ENCODE measurements at places on chromosomes 16 and 17.

DNA sequence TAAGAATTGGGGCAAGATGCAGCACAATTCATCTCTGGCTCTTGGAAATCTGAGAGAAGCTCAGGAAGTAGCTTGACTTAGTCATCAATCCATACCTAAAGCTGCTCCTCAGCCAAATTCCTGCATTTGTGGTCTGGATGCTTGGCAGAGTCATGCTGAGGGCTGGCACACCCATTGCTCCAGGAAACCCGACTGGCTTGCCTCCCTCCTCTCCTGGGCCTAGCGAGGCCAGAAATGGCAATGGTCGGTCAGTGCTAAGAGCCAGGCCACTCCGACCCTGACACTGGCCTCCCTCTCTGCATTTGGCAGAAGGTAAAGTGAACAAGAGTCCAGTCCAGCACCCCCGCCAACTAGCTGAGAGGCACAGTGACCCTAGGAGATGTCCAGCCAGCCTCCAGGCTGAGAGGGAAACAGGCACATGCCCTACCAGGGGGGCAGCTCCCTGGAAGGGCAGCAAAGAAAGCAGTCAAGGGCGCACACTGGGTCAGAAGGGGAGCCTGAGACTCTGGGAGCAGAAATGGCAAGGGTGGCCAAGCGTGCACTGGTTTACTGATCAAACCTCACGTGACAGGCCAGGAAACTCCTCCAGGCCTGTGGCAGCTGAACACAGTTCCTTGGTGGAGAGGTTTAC lies 10.0 kb downstream of the POLDIP2 start:
- DNase-seq: peak; percentile 61

DNA sequence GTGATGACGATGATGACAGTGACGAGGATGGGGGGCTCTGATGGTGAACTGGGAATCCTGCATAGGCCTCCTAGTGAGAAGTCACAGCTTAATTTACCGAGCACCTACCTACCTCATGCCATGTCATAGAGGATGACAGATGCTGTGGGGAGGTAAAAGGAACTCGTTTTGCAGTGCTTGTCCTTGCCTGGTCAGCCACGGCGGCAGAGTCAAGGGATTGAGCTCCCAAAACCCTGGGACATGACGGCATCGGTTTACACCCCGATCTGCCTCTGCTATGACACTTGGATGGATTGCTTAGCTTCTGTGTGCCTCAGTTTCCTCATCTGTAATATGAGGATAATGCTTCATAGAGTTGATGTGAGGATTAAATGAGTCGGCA lies 103.2 kb downstream of the NTN1 start:
- no peak for DNase-seq

DNA sequence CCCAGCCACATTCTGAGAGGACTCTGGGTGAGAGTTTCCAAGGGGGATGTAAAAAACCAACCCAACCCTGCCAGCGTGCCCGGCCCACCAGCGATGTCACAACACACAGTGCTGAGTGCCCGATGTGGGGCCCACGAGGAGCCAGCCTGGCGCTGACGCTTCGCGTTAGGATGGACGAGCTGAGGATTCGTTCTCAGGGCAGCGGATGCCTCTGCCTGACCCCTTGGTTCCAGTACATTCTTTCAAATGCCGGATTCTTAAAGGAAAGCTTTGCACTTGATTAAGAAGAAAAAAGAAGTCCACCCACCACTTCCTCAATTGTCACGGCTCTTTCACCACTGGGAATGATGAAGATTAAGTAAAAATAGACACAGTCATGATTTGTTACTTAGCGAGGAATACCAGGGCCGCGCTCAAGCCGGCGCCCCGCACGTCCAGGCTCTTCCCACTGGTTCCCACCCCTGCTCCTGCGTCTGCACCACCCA lies 79.4 kb downstream of the IRF8 start:
- no peak for DNase-seq

DNA sequence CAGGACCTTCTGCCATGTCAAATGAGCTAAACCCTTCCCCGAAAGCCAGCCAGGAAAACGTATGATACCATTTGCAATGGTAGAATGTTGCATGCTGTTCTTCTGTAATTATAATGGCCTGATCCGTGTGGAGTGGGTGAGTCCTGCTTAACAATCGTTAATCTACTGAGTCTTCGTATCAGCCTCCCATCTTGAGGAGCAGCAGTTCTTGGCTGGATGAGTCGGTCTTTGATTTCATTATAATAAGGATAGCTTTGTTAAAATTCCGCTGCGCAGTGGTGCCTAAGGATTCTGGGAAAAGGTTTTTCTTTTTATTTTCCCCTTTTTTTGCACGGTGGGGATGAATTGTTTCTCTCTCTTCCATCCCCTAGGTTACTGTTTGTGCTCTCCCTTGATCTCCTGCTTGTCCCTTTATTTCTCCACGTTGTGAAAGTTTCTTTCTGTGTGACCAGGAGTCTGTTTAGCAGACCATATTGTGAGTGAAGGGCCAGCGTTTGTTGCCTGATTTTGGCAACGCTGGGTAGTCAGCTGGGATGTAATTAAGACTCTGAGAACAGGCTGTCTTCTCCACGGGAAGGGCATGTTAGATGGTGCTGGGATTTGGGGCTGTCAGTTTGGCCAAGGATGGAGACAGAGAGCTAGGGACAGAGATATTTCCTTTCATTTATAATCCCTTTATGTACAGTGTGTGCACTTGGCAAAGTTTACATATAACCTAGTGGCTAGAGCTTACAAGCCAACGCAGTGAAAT lies 263.0 kb downstream of the FTO start:
- DNase-seq: no peak

- DNase-seq: peak; percentile 75
Observed at GRCh38 chr17:7204828-7205461, 14.7 kb downstream of the DLG4 start.

- DNase-seq: no peak
Observed at GRCh38 chr17:41483531-41483930, 2.6 kb upstream of the KRT35 start.

GRCh38 chr16:15822957-15823356 lies 33.9 kb downstream of the MYH11 start:
- no peak for DNase-seq

GRCh38 chr16:4846503-4846900 lies 586 bp downstream of the GLYR1 start:
- no peak for DNase-seq
